Suppressor macrophage treated with lipopolysaccharide for 4 hours (primary cell): ENCODE measurements at places on chromosomes 12 and 14.

DNA sequence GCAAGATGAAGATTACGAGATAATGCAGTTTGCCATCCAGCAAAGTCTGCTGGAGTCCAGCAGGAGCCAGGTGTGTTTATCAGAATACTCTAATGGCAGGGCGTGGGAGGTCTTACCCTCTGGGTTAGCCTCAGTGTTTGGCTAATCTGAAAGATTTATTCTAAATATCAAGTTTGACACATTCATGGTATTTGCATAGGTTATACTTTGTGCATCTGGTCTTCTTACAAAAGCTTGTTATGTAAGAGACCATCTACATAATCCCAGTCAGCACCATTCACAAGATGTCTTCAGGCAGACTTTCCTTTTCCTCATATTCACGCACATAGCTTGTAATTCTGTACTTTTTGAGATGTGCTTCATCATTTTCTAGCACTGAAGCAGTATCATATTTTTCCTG is 14.4 kb downstream of the C12orf76 start:
- no peak for DNase-seq

GRCh38 chr14:93105362-93105761 is 10.4 kb downstream of the ITPK1 start:
- peak; percentile 76 for DNase-seq

DNA sequence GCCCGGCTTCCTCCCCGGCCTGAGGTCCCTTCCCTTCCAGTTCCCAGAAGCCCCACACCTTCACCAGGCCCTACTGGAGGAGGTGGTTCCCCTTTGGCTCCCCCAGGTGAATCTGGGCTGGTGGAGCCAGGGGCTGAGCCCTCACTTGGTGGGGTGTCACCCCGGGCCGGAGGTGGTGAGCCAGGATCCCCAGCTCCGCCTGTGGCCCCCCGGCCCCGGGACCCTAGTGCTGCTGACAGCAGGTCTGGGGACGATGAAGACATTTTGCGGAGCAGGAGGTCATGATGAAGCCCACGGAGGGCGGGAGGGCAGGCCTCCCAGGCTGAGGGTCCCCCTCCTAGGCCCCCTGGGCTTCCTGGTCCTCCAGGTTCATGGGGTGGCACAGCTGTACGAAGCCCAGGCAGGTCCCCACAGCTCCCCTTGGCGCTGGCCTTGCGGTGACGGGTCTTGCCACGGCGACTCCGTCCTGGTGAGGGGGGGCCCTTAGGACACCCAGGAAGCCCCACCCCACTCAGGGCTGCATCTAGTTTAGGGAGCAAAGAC is 16.6 kb downstream of the MAP3K12 start:
- no peak for DNase-seq

DNA sequence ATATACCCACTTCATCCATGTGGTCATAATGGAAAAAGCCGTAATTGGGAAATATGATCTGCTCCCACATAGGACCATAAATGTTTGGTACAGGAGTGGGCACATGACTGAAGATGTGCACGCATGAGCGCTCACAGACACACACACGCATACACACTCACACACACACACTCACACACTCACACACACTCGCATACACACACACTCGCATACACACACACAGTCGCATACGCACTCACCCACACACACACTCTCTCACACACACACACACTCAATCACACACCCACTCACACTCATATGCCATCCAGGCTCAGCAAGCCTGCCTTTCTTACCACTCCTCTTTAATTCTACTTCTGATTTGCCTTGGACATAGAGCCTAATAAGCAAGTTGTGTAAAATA is 45.6 kb upstream of the EGLN3 start:
- no peak for DNase-seq

- peak; percentile 4 for DNase-seq
These were observed 85.4 kb downstream of the PTCSC3 start for GRCh38 chr14:36091096-36091495.

DNA sequence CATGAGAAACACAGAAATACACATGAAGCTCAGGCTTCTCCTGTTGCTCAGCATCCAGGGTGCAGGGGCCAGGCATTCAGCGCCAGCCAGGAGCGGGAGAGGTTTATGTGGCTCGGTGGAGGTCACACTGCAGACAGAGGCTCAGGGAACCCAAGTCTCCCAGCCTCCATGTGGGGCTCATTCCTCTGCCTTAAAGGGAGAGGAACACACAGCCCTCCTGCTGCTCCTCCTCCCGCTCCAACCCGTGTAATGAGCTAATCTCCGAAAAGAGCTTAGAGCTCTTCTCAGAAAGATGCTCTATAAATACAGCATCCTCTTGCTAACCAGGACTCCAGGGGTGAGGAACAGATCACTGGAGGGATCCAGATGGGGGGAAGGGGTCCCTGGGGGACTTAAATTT is 28.2 kb downstream of the FGF6 start:
- no peak for DNase-seq

DNA sequence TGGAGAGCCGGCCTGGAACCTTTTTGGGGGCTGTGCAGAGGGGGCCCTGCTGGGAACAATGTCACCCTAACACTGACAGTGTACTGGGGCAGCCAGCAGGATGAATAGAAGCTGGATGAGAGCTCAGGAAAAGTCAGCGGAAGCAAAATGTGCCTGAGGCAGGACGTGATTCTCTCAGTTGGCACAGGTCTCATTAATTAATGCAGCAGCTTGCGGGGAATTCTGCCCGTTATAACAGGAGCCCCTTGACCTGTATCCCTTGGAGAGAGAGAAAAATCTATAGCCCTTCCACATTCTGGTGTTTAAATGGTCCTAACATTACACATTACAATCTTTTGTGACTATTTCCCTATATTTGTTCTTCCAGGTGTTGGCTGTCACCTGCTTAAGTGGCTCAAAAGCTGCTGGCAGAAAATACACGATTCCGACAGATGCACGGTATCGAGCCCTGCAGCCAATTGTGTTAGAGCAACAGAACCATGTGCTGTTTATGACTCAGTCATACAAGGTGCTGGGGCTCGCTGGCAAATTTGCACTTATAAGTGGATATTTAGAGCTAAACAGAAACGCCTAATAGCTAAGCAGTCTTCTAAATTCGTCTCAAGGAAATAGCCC is 854.7 kb downstream of the AACS start:
- no peak for DNase-seq

GRCh38 chr14:97271451-97271960 is 474.3 kb downstream of the VRK1 start:
- DNase-seq, result no peak

DNA sequence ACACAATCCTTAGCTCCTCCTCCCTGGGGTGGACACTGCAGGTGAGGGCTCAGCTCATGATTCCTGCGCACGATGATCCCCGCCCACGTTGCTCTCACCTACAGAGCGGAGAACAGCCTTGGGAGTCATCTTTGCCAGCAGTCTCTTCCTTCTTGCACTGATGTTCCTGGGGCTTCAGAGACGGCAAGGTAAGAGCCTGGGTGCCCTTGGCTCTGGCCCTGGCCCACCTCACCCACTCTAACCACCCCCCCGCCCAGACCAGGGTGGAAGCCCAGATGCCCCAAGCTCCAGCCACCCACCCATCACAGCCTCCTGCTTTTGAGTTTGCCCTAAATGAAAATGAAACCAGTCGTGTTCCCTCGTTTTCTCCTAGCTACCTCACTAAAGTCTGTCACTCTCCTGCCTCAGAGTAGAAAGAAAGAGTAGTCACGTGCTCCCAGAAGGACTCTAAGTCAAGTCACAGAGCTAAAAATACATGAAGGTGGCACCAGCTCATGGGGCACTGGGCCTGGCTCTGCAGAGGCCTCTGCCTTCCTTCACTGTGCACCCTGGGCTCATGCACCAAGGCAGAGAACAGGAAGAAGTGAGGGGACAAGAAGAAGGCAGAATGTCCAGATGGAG is 9.0 kb downstream of the TAPBPL start:
- DNase-seq, result peak; percentile 69

GRCh38 chr14:91383439-91383838 is 34.2 kb downstream of the CCDC88C start:
- no peak for DNase-seq

- DNase-seq, result peak; percentile 4
These were observed 254.8 kb downstream of the PDZRN4 start for GRCh38 chr12:41442896-41443295.
